Bone marrow (tissue), 2 donors: ENCODE measurements at places on chromosomes 2 and 18.

DNA sequence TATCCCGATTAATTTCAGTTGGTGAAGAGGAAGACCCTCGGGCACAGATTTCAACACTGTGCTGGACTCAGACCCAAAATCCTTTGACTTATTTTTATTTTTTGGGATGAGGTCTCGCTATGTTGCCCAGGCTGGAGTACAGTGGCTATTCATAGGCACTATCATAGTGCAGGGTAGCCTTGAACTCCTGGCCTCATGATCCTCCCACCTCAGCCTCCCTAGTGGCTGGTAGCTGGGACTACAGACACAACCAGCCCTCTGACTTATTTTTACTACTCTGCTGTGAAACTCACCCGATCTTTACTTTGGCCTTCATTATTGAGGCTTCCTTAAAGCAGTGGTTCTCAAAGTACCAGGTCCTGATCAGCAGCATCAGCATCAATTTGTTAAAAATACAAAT is 18.2 kb upstream of the ADAM17 start:
- no peak for DNase-seq

DNA sequence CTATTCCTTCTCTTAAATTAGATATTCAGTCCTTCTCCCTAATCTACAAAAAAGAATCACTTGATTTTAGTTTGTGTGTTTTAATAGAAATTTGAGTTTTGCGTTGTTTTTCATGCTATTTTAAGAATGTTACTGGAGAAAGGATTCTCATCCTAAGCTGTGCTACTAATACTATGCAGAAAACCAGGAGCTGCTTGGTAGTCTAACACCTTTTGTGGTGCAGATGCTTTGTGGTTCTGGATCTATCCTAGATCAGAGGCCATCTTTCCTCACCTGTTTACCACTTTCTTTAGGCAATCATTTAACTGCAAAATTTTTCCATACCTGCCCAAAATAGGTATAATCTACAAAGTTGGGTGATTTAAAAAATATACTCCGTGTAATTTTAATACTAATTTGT is 823.6 kb downstream of the CPS1 start:
- no peak for DNase-seq

DNA sequence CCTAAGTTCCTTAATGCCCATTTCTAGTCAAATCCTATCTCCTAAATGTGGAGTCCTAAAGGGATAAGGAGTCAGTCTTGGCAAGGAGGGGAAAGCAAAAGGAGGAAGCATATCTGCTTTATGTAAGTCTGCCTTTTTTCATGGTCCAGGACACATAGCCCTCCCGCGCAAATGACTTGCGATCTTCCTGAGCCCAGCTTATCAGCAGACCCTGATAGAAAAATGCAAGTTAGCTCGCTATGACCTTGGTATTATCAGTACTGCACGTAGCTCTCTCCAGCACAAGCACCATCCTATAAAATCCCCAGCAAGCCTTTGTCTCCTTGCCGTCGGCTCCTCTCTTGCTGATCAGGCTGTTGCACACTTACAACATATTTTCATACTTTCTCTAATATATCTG is 281.4 kb upstream of the KCNH7 start:
- DNase-seq: no peak

DNA sequence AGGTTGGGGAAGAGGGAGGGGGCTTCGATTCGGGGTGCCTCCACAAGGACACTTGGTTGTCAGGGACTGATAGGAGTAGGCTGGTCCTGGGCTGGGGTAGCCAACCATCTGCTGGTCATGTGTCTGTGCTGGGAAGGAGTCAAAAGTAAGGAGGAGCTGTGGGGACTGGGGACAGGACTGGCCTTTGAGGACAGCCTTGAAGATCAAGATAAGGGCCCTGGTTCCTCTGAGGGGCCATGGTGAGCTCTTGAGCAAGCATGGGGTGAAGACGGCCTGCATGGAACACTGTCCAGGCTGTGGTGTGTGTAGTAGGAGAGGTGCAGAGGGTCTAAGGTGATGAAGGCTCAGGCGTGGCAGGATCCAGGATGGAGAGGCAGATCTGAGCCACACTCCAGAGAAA is 1.7 kb downstream of the CYP27A1 start:
- DNase-seq: no peak

GRCh38 chr2:162114271-162114670 is 37.8 kb downstream of the GCG start:
- no peak for DNase-seq
